CD8-positive, alpha-beta memory T cell (primary cell): ENCODE measurements at places on chromosomes 11 and 22. TPM values are rescaled to one million over a fixed set of nuclear protein-coding genes. Genes with fewer than 3 reads are reported as not detected.

DNA sequence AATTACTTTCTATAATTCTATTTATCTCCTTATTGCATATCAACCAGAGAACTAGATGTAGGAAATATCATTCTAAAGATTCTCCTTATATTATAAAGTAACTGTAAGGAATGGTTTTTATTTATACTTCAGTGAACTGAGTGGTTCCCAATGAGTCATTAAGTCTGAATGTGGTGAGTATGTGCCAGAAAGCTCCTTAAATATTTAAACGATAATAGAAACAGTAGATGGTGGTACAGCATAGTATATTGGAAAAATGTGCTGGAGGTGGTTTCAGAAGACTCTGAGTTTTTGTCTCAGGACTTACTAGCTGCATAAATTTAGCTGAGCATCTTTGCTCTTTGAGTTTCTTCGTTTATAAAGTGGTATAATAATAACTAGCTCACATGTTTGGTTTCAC is 653.5 kb downstream of the FAM181B start:
- DNase-seq: no peak

Gene CCDC116
- total RNA-seq: 0.48 TPM

Gene FGF3
- not detected for total RNA-seq

Gene APOL4
- 0.42 TPM for total RNA-seq

GRCh38 chr11:111502611-111503010 is 9.6 kb downstream of the BTG4 start:
- no peak for DNase-seq
